ENCODE measurements at places on chromosomes 6 and 20.

DNA sequence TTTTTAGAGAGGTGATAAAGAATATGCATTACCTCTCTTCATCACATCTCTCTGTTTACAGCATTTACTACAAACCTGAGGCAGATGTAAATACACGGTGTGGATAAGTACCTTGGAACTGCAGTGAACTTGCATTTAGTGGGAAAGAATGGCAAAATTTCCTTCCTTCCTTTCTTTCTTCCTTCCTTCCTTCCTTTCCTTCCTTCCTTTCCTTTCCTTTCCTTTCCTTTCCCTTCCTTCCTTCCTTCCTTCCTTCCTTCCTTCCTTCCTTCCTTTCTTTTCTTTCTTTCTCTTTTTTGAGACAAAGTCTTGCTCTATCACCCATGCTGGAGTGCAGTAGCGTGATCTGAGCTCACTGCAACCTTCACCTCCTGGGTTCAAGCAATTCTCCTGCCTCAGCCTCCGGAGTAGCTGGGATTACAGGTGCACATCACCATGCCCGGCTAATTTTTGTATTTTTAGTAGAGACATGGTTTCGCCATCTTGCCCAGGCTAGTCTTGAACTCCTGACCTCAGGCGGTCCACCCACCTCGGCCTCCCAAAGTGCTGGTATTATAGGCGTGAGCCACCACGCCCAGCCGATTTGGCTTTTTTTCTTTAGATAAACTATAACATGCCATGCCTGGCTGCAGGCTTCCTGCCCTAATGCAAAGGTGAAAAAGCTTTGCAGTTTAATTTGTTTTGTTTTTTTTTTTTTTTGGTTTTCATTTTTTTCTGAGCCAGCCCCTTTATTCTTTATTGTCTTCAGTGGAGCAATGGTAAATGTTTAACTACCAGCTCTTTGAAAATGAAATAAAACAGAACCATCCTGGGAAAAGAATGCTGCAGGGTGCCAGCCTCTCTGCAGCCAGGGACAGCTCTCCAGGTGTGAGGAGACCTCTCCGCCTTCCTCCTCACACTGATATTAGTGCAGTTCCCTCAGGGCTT, 64.2 kb upstream of the NEDD9 start:
- DNase-seq, result no peak

GRCh38 chr6:13372688-13373487, 44.6 kb upstream of the TBC1D7 start:
- DNase-seq, result no peak

DNA sequence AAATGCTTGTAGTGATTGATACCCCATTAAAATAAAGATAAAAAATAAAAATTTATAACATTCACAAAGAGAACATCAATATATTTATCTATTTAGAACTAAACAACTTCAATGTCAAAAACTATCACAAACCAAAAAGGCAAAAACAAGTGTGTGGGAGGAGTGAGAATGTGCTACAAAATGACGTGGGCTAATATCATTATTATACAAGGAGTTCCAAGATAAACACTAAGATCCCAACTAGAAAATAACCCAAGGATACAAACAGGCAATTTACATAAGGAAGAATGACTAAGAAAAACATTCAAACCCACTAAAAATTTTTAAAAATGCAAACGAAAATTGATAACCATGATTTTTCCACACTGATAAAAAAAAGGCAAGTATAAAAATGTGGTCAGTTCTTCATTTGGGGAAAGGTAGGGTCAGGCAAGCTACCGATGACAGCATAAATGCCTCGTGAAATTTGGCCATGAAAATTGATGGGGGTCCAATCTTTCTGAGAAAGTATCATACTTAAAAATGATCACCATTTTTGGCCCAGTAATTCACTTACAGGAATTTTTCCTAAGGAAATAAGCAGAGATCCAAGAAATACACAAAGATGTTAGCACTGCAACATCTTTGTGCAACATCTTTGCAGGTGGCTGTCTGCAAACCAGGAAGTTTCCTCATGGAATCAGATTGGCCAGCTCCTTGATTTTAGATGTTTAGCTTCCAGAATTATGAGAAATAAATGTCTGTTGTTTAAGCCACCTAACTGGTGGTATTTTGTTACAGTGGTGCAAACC, 140.2 kb downstream of the TMEM200A start:
- DNase-seq, result no peak

DNA sequence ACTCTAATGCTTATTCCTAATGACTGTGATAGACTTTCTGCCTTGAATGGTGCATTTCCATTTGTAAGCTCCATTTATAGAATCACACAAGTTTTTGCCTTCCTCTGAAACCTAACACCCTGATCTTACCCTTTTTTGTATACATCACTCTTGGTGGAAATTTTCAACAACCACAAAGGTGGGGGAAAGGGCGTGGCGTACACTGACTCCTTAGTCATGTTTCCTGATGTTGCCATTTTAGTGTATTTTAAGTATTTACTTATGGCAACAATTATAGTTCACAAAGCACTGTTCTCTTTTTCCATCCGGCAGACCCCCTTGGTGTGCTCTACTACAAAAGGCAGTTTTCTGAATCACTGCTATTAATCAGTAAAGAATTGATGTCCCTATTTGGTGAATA, 92.0 kb downstream of the ATXN1 start:
- DNase-seq, result peak; percentile 56

DNA sequence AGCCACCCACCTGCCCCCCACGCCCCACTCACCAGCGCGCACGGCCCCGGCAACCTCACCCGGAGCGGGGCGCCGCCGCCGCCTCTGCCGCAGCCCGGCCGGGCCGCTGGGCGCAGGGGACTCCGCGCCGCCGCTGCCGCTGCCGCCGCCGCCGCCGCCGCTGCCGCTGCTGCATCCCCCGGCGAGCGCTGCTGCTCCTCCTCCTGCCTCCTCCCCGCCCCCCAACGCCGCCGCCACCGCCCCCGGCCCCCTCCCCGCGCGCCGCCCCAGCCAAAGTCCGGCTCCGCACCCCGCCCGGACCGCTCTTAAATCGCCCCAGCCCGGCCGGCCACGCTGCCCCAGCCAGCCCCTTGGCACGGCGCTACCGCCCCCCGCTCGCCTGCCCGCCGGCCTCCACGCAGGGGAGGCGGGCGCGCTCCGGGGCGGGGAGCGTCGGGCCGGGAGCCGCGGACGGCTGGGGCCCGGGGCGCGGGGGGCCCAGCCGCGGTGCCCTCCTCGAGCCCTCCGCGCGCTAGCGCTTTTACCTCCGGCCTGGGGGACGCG, at the start of gene SULF2:
SULF2 (minus strand) TSS at position 171 of the 543 bp plus-strand sequence. CDS start 28,118 bp downstream, outside the sequence.
- DNase-seq, result no peak

DNA sequence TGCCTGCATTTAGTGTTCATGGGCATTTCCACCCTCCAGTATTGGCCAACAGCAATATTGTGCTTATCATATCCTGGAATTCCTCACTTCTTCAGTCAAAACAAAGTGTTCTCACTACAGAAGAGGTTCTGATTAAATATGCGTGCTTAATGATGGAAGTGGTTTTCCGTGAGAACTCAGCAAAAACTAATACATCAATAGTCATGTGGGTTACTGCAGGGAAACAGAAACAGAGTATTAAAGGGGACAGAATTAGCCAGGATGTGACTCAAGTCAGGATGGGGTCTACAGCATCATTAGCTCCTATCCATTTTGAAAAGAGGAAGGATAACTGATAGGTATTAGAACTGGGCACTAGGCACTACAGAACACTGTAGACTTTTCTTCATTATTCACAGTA, 384.6 kb downstream of the CDKAL1 start:
- no peak for DNase-seq

GRCh38 chr6:149031859-149032598, 285.2 kb downstream of the UST start:
- no peak for DNase-seq

- no peak for DNase-seq
These were observed 666 bp downstream of the TPD52L1 start for GRCh38 chr6:125154118-125154760.

GRCh38 chr20:34693414-34693813, 10.7 kb upstream of the TP53INP2 start:
- DNase-seq, result no peak

GRCh38 chr20:32522776-32523612, 62.1 kb downstream of the NOL4L start:
- DNase-seq, result no peak

GRCh38 chr6:30775104-30775503, 30.8 kb upstream of the IER3 start:
- DNase-seq, result no peak

DNA sequence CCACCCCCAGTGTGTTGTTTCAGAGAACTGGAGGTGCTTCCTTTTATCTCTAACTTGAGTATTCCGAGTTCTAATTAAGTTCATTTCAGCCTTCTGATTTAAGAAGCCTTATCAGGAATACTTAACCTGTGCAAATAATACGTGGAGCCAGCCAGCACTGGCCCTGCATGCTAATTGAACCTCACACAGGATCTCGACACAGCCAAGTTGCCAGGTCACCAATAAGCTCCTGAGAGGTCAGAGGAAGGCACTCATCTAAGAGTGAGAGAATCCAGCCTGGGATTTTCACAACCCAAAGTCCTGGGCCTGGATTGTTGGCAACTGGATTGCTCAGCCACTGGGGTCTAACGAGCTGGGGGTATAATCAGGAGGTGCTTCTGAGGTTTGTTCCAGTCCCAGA, 157.7 kb upstream of the LRFN2 start:
- DNase-seq, result no peak

- no peak for DNase-seq
These were observed 11.4 kb upstream of the MDFI start for GRCh38 chr6:41626917-41627316.

DNA sequence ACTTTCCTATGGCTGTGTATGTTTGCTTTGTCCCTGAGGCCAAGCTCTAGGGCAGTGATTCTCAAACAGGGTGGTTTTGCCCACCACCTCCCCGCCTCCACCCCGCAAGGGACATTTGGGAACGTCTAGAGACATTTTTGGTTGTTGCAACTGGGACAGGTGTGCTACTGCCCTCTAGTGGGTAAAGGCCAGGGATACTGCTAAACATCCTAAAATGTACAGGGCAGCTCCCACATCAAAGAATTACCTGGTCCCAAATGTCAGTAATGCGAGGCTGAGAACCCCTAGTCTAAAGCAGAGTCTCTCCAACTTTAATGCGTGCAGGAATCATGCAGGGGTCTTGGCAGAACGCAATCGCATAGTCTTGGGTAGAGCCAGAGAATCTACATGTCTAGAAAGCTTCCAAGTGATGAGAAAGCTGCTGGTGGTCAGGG, 5.1 kb downstream of the KCNS1 start:
- DNase-seq, result peak; percentile 27

GRCh38 chr6:26454631-26455030, 3.1 kb upstream of the BTN2A1 start:
- no peak for DNase-seq

DNA sequence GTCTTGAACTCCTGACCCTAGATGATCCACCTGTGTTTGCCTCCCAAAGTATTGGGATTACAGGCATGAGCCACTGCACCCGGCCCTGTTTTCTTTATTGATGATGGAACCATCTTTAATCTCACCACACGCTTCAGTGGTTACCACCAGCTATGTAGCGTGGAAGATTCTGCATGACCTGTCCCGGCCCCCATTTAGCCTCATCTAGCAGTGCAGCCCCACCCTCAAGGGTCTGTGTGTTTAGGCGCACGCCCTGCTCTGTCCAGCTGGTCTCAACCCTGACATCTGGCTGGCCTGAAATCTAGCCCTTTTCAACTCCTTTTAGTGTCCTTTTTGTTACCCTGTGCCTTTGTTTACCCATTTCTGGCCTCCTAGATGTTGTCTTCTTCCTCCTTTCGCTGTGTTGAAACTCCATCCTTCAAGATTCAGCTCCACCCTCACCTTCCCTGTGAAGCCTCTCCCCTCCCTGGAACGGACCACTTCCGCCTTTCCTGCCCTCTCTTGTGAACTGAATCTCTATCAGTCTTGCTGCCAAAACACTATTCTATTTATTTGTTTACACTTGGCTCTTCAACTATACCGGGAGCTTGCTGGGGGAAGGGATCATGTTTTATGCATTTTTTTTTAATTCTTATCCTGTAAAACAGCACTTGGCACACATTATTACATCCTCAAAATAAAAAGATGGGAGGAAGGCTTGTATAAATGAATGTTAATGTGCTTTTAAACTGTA, 101.0 kb upstream of the MTHFD1L start:
- no peak for DNase-seq

GRCh38 chr6:109434456-109434855, 6.0 kb downstream of the PPIL6 start:
- DNase-seq, result no peak

DNA sequence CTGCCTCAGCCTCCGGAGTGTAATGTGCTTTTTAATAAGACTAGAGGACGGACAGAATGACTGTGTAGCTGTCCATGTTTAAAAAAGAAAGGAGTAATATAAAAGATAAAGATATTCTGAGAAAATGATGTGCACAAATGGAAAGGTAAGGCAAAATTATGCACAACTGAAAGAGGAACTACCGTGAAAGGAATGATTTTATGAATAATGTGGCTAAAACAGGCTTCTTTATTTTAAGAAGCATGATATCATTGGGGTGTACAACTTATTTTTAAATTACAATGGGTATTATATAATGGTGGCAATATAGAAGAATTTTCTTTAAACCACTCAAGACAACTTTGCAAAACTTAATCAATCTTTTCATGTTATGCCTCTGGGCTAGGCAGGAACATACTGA, 78.1 kb downstream of the FIG4 start:
- no peak for DNase-seq

DNA sequence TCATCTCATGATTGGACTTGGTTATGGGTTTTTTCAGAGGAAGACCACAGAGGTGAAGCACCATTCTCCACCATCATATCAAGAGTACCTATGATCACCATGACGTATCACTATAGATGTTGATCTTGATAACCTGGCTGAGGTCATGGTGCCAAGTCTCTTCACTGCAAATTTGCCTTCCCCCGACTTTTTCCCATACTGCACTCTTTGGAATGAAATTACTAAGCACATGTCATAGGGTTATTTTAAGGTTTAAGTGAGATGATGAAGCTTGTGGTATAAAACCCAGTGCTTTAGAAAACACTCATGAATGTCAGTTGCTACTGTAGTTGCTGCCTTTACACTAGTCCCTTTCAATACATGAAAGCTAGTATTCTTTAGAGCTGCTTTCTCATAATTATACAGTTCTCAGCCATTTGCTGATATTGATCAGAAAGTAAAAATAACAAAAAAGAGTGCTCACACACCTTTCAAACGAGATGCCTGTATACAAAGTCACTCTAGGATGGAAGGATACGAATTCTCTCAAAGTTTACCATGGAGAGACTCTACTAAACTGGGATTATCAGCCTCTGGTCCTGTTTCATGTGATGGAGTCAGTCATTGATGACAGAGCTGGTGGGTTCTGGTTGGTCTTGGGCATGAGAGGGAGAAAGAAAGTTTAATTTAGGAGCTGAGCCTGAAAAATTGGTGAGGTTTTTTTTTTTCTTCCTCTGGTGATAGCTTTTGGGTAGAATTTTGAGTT, 228.1 kb downstream of the PRL start:
- DNase-seq, result no peak
